ENCODE measurements at places on chromosomes 7 and 10.
A peak's percentile ranks its signal among the peaks of the same experiment; 100 is the strongest.

DNA sequence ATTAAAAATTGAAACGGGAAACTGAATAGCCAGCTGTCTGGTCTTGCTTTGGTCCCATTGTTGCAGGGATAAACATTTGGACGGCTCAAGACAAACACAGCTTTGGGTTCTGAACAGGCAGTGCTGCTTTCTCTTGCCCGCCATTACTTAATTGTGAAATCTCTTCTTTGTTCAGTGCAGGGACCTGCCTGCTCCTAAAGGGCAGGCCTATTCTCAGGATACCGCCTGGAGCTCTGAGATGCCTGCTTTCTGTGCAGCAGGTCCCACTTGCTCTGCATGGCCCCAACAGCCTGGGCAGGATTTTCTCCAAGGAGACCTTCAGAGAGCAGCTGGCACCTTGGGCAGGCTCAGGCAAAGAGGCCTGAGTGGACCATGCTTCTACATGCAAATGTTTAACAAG, 237.6 kb downstream of the KCNMA1 start:
- no peak for DNase-seq

GRCh38 chr7:117279203-117279602, 43.7 kb downstream of the WNT2 start:
- no peak for DNase-seq

GRCh38 chr10:128180843-128181242, 54.6 kb upstream of the MKI67 start:
- DNase-seq = no peak

DNA sequence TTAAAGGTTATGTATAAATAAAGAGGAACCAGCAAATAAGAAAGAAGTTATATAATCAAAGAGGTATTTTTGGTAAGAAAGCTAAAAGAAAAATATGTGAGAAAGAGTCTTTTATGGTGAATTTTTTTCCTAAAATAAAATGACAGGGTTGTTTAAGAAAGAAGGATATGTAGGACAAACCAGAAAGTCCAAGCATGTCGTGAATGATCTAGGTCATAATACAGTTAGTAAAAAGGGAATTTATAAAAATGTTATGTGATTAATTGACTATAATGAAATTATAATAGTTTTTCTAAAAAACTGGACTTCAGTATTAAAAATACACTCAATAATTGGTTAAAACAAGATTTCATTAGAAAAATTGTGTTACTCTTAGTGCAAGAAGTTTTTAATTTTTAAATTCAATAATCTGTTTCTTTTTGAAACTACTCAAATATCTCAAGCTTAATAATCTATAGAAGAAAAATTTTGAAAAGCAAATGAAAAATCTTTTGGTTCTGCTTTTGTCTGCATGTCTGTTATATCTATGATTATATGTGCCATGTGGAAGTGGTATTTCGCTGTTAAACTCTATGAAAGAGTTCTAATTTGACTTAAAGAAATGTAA, 23.3 kb downstream of the AVL9 start:
- DNase-seq = no peak

DNA sequence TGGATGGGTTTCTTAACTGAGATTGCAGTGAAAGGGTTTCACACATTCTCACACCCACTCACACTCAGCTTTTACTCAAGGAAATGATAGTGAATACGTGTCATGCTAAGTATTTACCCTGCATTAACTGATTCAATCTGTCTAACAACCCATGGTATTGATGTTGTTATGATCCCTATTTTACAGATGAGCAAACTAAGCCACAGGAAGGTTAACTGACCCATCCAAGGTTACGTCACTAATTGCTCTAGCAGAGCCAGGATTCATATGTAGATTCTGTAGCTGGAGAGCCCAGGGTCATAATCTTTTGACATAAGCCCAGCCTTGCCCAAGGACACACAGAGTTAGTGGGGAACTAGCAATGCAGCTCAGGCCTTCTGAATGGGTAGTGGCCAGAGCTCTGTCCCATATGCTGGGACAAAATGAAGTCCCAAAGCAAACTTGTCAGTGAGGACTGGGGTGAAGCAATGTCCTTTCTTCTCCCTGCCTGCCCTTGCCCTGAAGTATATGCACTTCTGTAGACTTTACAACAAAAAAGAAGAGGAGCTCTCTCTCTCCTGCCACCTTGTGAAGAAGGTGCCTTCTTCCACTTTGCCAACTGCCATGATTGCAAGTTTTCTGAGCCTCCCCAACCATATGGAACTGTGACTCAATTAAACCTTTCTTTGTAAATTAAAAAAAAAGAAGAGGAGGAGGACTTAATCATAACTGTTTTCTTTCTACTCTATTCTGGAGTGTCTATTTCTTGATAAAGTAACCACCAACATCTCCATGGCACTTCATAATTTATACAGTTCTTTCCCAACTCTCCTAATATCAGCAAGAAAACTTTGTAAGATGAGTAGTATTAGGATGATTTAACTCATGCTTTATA, 4.9 kb upstream of the CYP3A7 start:
- DNase-seq = no peak

- DNase-seq = no peak
These were observed 1228.6 kb upstream of the SORCS1 start for GRCh38 chr10:108393089-108393488.

DNA sequence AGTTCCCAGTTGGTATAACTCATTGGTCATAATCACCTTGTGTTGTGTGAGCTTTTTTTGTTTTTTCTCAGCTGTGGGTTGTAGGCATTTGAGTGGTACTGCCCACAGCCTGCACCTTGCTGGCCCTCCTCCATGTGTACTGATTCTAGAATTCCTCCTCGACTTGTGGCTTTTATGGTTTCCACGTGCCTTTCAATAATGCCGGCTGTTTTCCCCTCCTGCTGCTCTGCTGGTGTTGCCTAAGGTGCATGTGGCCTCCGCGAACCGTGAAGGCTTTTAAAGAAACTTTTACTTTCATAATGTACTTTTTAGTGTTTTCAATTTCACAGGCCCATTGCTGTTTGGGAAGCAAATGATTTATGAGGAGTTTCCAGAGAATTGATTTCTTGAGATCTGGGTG, 518.0 kb downstream of the REEP3 start:
- DNase-seq = no peak

GRCh38 chr10:133422807-133423771, 1.3 kb downstream of the SPRN start:
- no peak for DNase-seq

DNA sequence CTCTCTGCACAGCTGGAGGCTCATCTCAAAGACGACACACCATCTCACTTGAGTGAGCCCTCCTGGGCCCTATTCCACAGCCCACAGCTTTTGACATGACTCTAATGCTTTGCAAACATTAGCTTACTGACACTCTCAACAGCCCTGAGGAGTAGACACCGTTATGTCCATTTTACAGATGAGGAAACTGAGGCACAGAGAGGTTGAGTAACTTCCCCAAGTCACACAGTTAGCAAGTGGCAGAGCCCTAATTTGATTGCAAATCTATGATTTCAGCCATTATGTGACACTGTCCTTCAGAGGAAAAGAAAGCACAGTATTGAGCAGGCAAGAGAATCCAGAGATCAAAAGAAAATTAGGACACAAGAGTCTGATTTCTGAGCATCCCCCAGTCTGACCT, 16.0 kb downstream of the SLC25A13 start:
- no peak for DNase-seq

DNA sequence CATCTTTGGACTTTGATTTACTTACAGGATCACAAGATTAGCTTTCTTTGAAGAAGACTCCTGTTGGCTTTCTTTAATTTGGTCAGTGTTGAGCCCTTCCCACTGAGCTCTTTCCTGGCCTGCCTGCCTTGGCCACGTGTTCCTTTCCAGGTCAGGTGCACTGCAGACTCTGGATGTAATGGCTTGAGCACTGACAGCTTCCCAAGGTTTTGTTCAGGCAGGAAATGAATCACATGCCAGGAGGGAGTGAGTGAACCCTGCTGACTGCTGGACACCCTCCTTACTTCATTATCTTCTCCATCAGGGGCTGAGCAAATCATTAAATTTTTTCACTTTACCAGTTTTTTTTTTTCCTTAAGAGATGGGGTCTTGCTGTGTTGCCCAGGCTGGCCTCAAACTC, 29.8 kb downstream of the SNX10 start:
- DNase-seq = no peak

GRCh38 chr7:144399946-144400345, 3.5 kb downstream of the NOBOX start:
- no peak for DNase-seq

DNA sequence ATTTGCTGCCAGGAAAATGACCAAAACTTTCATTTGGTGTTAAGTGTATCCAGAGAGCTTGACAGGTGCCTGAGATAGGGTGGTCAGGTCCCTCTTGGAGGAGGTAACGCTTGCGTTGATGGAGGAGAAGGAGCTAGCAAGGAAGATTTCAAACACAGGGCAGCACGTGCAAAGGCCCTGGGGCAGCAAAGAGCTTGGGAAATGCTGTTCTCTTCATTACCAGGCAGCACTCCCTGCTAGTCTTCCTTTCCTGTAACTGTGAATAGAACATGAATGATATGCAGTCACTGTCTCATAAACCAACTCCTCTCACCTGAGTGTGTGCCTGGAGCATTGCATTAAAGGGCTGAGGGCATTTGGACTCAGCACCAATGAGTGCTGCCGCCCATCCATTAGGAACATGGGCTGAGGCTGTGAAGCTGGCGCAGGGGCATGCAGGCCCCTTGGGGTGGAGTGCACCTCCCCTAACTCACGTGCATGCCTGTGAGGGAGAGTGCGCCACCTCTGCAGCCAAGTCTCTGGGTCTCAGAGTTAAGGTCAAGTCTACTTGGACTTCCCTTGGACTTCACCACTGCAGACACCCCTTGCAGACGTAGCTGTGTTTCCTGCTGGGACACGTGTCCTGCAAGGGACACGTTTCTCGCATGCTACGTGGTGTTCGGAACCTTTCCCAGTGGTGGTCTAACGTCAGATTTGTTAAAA, 136.8 kb downstream of the PAXIP1 start:
- DNase-seq = peak; percentile 63

- DNase-seq = no peak
These were observed 9.1 kb downstream of the PRPS1L1 start for GRCh38 chr7:18018296-18019215.

DNA sequence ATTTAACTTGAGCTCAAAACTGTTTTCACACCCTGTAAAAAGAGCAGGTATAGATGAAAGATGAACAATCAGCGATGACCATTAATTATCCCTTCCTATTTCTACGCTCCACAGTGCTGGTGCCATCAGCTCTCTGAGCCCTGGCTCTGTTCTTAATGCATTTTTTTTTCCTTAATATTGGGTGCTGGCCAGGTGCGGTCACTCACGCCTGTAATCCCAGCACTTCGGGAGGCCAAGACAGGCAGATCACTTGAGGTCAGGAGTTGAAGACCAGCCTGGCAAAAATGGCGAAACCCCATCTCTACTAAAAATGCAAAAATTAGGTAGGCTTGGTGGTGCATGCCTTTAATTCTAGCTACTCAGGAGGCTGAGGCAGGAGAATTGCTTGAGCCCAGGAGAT, 4.2 kb downstream of the STEAP4 start:
- no peak for DNase-seq

DNA sequence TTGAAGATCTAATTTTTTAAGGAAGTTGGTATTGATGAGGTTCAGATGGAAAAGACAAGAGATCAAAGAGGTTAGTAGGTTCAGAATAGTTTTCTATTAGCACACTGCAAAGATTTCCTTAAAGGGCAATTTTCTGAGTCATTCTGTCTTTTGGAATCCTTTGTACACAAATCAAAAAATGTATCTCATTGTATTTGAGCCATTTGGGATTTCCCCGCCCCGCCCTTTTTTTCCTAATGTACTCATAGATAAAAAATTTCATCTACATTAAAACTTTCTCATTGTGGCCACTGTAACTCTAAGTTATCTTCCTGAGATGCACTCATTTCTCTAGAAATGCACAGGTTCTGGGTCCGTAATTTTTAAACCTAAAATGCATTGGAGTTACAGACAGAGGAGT, 12.1 kb downstream of the GIMAP6 start:
- no peak for DNase-seq

DNA sequence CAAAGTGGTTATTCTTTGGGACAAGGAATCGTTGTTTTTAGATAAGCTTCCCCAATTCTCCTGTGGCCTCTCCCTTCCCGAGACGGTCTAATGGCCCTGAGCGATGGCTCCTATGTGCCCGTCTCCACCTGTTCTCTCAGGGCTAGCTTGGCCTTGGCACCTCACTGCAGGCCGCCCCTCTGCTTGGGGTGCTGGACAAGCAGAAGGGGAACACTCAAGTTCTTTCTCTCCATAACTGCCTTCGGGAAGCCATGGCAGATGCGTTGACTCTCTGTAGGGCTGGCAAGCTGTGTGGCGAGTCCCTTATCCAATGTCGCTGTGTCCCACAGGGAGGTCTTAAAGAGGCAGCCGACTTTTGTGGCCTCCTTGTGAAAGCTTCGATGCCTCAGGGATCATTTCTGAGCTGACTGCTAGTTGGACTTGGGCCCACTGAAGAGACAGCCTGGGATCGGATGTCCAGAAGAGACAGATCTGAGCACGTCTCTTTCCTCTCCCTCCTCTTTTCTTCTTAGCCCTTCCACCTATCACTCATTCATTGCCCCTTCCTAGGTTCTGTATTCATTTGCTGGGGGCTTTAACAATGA, 70.8 kb downstream of the GRK5 start:
- DNase-seq = no peak

- no peak for DNase-seq
These were observed 130.1 kb upstream of the LRRN3 start for GRCh38 chr7:110960811-110961210.

DNA sequence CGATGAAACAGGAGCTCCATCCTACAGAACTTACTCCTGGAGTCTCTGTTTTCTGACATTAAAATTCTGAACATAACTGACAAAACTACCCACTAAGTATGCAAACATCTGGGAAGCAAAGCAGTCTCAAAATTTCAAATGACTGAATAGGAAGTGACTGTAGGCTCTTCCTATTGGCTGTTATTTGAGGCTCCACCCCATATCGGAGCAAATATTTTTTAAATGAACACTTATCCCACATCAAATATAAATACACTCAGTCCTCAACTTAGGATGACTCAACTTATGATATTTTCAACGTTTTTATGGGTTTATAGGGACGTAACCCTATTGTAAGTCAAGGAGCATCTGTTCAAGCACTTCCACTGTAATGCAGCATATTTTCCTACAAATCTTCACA, 8.8 kb downstream of the HSPA12A start:
- DNase-seq = no peak

DNA sequence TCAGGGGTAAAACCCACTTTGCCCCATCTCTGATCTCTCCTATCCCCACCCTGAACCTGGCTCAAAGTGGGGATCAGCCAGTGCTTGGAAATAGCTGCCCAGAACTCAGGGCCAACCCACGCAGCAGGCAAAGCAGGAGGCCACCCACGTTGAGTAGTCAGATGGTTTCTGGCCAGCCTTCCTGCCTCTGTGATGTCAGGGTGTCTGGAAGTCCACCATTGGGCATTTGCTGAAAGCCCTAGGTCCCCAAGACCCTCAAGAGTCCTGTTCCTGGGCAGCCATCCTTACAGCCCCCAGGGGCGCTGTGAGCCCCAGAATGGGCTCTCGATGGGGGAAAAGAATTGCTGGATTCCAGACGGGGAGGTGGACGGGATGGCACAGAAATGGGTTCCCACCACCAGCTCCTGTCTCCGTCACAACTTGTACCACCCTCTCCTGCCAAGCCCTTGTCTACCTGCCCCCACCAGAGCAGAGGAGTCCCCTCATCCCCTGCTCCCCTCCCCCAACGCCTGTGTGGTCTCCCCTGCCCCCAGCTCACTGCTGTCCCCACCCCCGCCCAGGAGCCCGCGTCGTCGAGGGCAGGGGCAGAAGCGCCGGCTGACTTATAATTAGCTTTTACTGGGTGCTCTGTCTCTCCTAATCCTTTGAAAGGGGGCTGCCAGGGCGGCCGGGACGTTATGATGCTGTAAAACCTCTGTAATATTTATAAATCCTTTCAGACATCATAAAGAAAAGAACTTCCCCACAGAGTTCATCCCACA, 3.9 kb downstream of the MYL10 start:
- DNase-seq = no peak

Data from cardiac septum (tissue), 1 donor.